ENCODE measurements at places on chromosomes 1 and 21.

- H3K27ac ChIP-seq: peak overlapping the region; percentile 49
- peaks cover 76% of the 10 kb centered on the region for H3K4me1 ChIP-seq
- H3K27me3 ChIP-seq: no peaks in the 10 kb centered on the region
- DNase-seq: peak; percentile 50
- H3K36me3 ChIP-seq: peaks cover 8% of the 10 kb centered on the region
Measured at GRCh38 chr1:156496211-156496761, 4.3 kb downstream of the MEF2D start.

DNA sequence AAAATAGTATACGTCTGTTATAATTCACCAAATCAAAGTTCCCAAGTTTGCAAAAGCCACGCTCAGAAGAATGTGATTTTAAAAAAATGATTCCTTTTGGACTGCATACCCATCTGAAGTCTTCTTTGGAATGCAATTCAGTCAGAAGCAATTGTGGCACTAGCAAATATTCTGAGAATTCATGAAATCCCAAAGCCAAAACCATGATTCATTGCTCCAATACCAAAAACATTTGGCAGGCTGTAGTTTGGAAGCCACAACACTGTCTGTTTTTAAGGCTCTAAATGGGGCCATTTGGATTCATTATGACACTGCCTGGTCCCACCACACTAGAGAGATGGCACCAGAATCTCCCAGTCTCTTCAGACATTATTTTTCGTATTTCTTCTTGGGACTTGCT, 21.8 kb upstream of the LRRC53 start:
- no peaks in the 10 kb centered on the region for H3K4me1 ChIP-seq
- no peak for DNase-seq
- no peak overlapping the region for H3K4me3 ChIP-seq
- no peaks in the 10 kb centered on the region for H3K36me3 ChIP-seq

- H3K4me1 ChIP-seq: no peaks in the 10 kb centered on the region
- no peak for DNase-seq
- no peak overlapping the region for H3K27ac ChIP-seq
- peaks cover 7% of the 10 kb centered on the region for H3K27me3 ChIP-seq
- no peaks in the 10 kb centered on the region for H3K36me3 ChIP-seq
Measured at GRCh38 chr1:17258758-17259130, 9.8 kb downstream of the PADI3 start.

GRCh38 chr1:206679738-206680211, 4.9 kb upstream of the MAPKAPK2 start:
- no peaks in the 10 kb centered on the region for H3K36me3 ChIP-seq
- DNase-seq: no peak
- H3K4me3 ChIP-seq: peak overlapping the region; percentile 40
- H3K27me3 ChIP-seq: peaks cover 22% of the 10 kb centered on the region
- H3K27ac ChIP-seq: no peak overlapping the region

DNA sequence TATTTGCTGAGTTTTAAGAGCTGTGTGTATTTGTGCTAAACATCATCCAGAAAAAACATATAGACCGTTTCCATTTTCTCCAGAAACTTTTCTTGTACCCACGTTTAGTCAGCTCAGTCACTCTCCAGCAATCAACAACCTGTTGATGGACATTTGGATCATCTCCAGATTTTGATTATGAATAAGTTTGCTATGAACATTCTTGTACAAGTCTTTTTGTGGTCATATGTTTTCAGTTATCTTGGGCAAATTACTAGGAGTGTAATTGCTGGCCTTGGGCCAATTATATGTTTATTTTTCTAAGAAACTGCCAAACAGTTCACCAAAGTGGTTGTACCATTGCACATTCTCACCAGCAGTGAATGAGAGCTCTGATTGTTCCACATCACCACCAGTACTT, 221.8 kb downstream of the CENPF start:
- no peaks in the 10 kb centered on the region for H3K27me3 ChIP-seq
- no peak overlapping the region for H3K4me3 ChIP-seq
- no peak for DNase-seq
- no peaks in the 10 kb centered on the region for H3K4me1 ChIP-seq
- H3K36me3 ChIP-seq: no peaks in the 10 kb centered on the region

Data from activated T-cell treated with anti-CD3 and anti-CD28 coated beads, Interleukin-2, amount 50 U/mL, for 72 hours (primary cell).